ENCODE measurements at places on chromosomes 4 and X.

DNA sequence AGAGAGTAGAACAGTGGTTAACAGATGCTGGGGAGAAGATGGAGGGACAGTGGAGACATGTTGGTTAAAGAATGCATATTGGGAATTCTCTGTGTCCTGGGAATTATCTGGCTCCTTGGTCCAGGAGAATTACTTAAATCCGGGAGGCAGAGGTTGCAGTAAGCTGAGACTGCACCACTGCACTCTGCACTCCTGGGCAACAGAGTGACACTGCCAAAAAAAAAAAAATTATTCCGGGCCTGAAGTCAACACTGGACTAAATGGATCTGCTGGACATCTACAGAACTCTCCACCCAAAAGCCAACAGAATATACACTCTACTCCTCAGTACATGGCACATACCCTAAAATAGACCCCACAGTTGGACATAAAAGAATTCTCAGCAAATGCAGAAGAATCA, 400.0 kb upstream of the CXorf51B start:
- DNase-seq: no peak

DNA sequence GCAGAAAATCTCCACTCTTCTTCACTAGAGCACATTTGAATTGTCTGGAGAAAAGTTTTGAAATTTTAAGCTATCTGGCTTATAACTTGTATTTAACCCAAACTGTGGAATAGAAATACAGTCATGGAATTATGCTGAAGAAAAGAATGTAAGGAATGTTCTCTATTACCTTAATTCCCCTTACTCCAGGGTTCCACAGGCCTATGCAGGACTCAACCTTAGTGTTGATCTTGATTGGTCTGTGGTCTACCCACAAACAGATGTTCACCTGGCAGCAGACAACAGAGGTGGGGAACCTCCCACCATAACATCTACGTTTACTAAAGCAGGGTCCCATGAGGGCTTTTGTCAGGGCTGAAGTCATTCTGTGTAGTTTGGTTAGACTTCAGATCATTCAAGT, 189.3 kb upstream of the GPRIN3 start:
- no peak for DNase-seq

DNA sequence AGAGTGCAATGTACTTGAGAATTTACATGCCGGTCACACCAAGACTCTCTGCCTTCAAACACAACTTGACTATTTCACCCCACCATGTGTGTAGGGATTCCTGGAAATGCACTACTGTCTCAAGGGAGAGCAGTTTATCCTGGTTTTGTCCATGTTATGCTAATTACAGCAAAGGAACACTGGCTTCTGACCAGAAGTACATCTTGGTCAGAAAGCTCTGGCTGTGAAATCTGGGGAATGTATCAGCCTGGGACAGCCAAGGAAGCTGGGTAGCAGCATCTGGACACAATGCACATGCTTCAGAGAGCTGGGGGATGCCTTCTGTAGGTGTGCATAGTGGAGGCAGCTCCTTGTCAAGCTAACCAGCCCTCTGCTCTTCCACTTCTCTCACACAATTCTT, 1432.6 kb upstream of the TENM3 start:
- DNase-seq: no peak

DNA sequence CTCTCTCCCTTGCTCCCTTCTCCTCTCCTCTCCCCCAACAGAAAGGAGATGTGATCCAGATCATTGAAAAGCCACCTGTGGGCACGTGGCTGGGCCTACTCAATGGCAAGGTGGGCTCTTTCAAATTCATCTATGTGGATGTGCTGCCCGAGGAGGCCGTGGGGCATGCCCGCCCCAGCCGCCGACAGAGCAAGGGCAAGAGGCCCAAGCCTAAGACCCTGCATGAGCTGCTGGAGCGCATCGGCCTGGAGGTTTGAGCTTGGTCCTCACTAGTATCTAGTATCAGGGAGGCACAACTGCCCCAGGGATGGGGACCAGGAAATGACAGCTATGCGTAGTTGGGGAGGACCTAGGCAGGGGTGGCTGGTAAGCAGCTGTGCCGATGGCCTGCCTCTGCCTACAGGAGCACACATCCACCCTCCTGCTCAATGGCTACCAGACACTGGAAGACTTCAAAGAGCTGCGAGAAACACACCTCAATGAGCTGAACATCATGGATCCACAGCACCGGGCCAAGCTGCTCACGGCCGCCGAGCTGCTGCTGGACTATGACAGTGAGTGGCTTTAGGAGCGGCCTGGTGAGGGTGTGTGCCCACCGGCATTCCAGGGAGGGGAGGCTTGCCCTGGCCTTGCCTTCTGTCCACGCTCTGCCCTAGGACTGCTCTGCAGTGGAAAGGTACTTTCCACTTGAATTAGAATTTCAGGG, 13.0 kb downstream of the SASH3 start:
- DNase-seq: no peak

DNA sequence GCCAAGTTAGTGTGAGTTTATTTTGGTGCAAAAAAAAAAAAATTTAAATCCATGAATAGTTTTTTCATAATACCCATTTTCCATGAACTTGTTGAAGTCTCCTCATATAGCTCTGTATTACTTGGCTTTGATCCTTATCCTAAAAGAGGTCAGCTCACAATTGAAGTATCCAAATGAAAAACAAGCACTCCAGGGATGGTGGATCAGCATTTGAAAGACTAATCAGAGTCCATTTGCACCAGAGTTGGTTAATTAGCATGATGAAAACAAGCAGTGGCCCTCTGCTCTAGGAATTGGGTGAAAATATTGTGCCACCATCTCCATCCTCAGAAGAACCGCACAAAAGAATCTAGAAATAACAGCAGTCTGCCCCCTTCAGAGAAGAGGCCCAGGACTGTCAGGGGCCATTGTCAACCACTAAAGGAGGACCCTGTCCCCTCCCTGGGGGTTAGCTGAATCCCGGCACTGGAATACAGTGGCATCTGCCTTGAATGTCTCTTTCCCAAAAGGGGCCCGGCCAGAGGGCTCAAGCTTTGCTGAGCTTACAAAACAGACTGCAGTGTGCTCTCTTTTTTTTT, 24.7 kb downstream of the SH3KBP1 start:
- no peak for DNase-seq

DNA sequence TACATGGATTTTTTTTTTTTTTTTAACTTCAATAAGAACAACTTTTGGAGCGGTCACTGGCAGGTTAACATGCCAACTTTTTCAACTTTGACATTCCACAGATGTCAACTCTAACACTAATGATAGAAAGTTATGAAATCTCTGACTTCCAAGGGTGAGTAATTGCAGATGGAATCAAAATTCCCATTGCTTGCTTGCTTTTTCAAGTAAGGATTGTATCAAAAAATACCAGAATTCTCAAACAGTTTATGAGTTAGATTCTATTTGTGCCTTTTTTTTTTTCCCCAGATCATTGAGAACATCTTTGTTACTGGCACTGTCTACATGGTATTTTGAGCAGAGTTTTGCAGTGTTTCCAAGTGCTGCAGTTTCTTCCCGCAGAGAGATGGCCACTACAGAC, 50.3 kb upstream of the OTUD4 start:
- DNase-seq: no peak

DNA sequence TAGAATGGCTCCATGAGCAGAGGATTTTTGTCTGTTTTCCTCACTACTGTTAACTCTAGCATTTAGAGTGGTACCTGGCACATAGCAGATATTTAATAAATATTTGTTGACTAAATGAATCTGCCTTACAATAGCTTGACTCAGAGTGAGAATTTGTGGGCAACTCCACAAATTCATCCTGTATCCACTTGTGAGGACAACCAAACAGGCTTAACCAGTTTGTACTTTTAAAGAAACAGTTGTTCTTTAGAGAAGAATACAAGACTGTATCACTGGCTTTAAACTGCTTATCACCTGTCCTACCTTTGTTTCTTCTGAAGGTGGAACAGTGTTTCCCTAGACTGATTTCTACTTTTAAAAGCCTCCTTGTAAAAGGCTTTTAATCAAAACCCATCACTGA, 141.3 kb upstream of the SH3RF1 start:
- DNase-seq: no peak

DNA sequence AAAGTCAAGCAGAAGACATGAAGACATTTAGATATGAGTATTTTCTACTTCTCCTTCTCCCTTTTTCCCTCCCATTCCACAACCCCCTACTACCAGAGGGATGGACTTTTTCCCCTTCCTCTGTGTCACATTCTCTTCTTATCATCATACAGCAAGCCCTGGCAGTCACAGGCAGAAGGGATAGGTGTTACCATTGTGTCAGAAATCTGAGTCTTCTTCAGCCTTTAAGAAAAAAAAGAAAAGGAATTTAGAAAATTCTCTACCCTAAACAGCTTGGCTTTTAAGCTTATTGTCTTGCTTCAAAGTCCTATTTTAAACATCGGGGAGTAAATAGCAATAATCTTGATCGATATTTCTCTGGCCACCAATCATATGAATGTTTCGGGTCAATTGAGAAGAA, 30.9 kb upstream of the ADH1C start:
- DNase-seq: no peak

- no peak for DNase-seq
Observed at GRCh38 chr4:61911313-61911756, 711.2 kb downstream of the ADGRL3 start.

GRCh38 chr4:156615066-156615531, 356.5 kb downstream of the PDGFC start:
- DNase-seq: no peak

DNA sequence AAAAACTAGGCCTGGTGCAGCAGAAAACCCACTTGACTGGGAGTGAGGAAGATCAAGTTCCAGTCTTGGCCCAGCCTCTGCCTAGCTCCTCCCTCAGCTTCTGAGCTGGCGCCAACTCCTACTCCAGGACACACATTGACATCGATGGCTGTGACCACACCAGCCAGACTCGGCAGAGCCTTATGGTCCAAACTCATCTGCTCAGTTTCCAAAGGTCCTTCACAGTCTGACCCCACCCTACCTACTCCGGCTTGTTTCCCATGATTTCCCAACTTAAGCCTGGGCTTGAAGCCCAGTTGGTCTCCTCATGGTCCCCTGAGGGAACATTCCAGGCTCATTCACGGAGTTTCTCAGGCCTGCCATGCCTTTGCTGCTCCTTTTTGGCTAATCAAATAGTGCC, 10.1 kb downstream of the ELF4 start:
- DNase-seq: no peak

DNA sequence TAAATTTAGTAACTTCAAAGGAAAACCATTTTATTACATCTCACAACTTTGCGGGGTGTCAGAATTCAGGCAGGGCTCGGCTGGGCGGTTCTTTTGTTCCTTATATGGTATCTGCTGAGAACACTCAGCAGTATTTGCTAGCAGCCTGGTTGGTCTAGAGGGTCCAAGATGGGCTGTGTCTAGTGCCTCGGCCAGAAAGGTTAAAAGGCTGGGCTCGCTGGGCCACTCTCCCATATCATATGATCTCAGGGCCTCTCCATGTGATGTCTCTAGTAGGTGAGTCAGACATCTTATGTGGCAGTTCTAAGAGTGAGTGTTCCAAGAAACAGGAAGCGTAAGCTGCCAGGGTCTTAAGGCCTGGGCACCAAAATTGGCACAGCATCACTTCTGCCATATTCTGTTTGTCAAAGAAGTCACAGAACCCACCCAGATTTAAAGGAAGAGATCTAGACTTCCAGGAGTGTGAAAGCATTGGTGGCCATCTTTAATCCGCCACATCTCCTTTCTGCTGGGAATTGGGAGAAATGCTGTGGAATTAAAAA, 100.9 kb upstream of the ATP6AP2 start:
- peak; percentile 5 for DNase-seq

DNA sequence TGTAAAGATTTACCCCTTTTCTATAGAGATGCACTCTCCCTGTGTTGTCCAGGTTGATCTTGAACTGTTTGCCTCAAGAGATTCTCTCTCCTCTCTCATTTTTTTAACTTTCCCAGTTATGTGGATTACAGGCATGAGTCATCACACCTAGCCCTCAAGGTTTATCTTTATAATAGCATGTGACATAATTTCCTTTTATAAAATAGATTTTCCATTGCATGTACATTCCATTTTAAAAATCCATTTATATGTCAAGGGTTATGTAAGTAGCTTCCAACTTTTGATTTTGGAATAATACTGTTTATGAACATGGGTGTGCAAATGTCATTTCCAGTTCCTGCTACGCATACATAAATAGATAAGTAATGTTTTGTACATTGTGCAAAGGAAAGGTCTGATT, 20.6 kb downstream of the ZNF721 start:
- no peak for DNase-seq

DNA sequence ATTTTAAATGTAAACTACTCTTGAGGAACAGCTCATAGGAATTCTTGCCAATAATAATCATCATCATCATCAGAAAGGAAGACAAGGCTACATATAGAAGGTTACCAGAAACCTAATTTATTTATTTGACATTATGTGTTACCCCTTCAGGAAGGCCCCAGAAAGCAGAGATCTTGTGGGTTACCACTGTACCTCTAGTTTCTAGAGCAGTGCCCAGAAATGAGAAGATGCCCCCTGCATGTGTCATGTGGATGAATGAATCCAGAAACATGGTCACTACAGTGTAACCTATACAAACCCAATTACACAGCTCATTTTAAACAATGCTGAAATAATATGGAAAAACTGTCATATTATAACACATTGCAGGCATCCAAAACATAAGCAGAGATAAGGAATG, 70.4 kb downstream of the ARAP2 start:
- no peak for DNase-seq

DNA sequence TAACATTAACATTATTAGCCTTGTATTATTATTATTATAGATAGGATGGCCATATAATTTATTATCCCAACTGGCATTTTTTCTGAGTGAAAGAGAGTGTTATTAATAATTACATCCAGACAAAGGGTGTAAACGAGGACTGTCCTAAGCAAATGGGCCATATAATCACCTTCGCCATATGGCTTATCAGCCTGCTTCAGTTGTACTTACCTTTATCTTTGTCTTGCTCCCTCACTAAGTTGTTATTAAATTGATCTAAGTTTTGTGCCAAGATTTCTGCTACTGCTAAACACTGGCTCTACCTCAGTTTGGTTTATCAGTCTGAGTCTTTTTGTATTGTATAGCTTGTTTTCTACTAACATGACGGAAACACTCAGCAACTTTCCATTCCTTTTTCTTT, 76.9 kb downstream of the STIM2 start:
- DNase-seq: no peak

DNA sequence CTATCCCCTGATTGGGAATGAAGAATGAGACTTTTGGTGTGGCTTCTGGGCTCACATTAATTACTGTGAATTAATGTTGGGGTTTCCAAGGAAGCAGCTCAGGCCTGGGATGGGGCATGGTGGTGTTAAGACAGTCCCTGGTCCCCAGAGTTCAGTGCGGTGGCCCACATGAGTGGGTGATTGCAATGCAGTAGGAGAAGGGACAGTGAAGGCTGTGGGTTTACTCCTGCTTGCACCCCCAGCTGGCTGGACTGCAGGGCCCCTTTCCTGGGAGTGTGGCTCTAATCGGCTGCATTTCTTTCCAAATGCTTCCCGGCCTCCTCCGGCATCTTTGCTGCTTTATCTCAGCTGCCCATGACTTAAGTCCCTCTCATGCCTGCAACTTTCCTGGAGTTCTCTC, 28.2 kb upstream of the GPR78 start:
- no peak for DNase-seq

- DNase-seq: no peak
Observed at GRCh38 chr4:22695029-22695428, 2.3 kb downstream of the GBA3 start.

DNA sequence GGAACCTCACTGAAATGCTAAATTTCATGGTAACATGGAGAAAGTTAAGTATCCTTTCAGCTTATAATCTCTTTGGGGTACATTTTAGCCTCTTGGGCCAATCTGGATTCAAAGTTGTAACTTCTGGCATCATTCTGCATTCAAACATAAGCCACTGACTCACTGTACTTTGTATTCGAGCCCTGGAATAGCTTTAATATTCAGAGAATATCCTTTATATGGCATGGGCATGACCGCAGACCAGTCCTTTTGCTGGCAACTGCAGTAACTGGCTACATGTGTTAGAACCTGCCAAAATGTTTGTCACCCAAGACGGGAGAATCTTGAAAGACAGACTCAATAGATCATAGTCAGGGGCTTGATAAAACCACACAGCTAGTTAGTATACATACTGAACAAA, 3.3 kb downstream of the GASK1B start:
- DNase-seq: no peak

Measured in inflammatory macrophage (primary cell).